ENCODE measurements at places on chromosomes 3 and 15.

DNA sequence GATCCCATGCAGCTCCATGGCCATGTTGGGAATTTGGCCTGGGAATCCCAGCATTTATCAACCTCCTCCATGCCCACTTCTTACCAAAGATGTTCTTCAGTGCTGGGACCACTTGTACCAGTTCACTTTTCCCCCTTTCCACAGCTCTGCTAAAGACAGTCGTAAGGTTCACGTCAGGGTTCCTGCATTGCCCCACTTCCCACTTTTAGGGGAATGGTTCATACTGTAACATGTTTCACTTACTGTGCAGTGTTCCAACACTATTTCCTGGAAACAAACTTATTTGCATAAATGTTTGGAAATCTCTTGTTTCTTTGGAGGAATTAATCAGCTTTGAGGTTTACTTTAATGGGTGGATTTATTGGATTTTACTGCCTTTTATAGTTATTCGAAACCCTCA is 17.0 kb downstream of the APH1B start:
- no peak for DNase-seq

DNA sequence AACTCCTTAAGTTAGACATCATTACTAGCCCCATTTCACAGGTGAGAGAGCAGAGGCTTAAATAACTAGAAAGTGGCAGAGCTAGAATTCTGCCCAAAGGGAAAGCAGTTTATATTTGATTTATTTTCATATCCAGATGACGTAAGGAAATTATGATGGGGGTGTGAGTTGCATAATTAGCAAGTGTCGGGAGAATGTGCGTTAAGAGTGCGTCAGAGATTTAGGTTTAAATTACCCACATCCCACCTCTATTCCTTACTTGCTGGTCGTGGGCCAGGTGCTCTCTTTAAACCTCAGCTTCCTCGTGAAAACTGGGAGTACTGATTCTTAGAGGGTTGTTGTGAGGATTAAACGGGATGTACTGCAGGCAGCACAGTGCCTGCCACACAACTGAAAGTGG is 32.3 kb downstream of the FSTL1 start:
- DNase-seq, result no peak

GRCh38 chr3:171566803-171567422 is 106.7 kb upstream of the TNIK start:
- DNase-seq, result no peak

DNA sequence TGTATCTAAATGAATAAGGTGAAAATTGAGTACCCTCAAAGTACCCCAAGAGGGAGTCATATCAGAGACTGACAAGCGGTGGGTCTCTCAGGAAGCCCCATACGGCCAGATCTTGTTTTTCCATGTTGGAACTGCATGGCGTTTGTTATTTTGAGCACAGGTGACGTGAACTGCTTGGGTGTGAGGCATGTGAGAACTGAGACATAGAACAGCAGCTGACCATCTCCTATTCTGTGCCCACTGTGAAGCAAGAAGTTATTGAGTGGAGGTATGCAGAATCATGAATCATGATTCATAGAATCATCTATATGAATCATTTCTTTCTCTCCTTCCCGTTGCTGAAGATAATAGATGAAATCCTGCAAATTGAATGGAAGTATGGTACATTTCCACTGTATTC is 4.6 kb downstream of the VPS8 start:
- DNase-seq, result no peak

DNA sequence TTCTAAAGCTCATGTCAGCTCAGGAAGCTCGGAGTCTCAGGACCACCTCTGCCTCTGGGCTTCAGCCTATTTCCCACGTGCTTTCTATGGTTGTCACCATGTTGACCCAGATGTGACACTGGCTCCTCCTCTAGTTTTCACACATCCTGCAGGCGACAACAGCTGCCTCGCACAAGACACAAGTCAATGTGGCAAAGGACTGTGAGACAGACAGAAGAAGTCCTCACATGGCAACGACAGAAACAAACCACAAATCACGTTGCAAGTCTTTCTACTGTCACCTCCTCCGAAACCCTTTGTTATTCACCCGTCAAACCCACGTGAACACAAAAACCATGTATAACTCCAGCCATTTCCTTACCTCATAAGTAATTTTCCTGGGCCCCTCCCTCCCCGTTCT is 194.5 kb downstream of the MEX3B start:
- no peak for DNase-seq

DNA sequence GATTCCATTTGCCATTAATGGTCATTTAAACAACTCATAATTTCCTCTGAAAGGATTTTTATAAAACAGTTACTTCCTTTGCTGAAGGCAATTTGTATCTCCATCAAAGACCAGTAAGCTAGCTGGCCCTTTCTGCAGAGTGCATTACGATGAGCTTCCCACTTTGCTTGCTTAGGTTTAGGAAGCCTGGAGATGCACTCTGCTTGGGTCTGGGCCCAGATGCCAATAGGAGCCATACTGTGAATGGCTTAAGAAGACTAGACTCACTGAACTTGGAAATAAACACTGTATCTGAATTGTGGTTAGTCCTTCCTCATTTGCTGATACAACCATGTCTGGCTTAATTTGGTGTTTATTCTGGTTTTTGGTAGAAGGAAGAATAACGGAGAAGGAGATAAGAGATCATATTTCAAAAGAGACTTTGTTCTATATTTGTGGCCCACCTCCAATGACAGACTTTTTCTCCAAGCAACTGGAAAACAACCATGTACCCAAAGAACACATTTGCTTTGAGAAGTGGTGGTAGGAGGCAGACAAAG is 38.1 kb downstream of the OXNAD1 start:
- DNase-seq, result no peak

GRCh38 chr3:172227340-172228035 is 188.1 kb downstream of the FNDC3B start:
- DNase-seq, result no peak

DNA sequence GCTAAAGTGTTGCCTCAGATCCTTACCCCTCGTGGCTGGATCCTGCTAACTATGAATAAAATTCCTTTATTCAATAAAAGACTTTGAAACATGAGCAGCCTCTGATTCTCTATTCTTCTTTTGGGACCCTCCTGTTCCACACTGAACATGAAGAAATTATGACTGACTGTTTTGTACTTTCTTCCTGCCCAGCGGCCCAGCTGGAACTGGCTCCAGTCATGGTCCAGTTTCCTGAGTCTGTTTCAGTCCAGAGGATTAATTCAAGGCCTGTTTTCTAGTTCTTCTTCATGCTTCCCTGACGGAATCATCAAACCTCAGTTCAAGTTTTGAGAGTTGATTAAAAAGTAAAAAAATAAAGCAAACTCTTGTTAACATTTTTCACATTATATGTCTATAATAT is 52.6 kb upstream of the CP start:
- DNase-seq, result no peak

DNA sequence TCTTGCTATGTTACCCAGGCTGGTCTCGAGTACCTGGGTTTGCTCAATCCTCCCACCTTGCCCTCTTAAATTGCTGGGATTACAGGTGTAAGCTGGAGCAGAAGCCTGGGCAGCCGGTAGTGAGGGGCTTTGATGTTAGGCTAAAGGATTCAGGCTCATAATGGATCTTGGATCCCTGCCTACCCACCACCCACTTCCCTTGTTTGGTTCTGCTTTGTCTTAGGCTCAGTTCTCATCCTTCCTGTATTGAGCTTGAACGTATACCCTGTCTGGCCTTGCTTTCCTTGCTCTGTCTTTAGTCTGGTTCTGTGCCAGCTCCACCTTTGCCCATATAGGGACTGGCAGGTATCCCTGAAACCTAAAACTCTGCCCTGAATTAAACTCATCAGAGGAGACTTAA is 1.7 kb downstream of the PPCDC start:
- no peak for DNase-seq

- DNase-seq, result no peak
Observed at GRCh38 chr3:50134367-50134766, 20.8 kb upstream of the SEMA3F start.

GRCh38 chr3:4271834-4272233 is 31.3 kb upstream of the SETMAR start:
- DNase-seq, result no peak

- no peak for DNase-seq
Observed at GRCh38 chr3:34619990-34620389, 821.6 kb downstream of the PDCD6IP start.

DNA sequence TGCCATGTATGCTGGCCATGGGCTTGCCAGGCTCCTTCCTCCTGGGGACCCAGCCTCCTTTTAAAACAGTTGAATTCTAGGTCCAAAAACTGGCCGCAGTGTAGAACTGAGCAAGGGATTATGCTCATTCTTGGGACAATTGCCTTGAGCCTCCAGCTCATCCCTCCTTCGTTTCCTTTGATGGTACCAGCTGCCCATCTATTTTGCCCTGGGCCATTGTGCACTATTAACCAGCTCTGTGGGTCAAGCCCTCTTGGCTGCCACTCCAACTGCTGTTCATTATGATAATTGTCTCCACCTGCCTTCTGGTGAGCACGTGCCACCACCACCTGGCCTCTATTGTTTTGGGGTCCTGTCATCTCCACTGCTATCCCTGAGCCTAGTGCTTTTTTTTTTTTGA is 75.8 kb upstream of the SYN2 start:
- no peak for DNase-seq

GRCh38 chr3:186060222-186060621 is 48.7 kb downstream of the ETV5 start:
- no peak for DNase-seq

DNA sequence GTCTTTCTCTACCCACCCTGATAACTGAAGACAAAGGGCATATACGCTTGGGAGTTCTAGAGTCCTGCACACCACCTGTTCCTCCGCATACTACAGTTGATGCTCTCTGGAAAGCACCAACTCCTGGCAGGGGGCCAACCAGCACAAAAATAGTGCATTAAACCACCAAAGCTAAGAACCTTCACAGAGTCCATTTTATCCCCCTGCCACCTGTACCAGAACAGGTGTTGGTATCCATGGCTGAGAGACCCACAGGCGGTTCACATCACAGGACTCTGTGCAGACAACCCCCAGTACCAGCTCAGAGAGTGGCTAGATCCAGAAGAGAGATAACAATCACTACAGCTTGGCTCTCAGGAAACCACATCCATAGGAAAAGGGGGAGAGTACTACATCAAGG is 114.4 kb upstream of the POU1F1 start:
- DNase-seq, result no peak

DNA sequence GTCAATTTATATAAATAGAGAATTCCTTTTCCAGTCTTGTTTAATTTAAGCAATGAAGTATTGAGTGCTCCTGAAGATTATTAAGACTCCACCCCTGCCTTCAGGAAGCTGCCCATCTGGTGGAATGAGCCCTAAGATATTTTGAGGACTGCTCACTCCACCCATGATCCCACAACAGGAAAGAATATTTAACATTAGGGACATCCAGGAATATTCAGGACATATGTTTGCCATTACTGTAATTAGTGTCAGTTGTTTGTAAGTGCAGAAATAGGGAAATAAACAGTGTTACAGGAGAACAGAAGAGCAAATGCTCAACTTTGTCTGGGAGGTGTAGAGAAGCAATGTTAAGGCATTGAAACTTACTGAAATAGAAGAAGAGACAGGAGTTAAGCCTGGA is 375.0 kb downstream of the ROBO2 start:
- no peak for DNase-seq

DNA sequence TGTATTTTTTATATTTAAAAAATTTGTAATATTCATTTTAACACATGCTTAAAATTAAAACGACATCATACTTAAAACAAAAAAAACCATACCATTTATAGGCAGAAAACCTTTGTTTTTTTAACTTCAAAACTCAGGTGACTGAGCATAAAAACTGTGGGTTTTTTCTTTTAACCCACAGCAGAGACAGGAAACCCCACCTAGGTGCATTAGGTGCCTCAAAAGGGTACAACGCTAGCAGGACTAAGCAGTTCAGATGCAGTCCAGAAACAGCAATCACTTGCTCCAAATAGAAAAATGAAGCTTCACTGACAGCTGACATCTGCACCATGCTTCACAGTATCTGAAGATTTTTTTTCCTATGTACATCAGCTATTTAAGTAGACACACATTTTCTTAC is 52.3 kb downstream of the GLB1 start:
- DNase-seq, result no peak

DNA sequence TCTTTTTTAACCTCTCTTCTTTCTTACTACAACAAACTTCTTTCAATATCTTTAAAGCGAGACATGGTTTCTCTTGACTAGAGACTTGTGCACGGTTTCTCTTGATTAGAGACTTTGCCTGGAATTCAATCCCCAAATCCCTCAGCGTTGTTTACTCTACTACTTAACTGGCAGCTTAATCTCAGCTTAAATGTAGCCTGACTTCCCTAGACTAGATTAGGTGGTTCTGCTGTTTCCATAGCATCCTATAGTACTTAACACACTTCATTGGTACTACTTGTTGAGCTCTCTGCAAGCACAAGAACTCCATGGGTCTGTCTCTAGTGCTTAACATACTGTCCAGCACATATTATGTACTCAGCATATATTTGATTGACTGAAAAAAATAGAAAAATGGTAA is 168.2 kb upstream of the GPR149 start:
- DNase-seq, result no peak

DNA sequence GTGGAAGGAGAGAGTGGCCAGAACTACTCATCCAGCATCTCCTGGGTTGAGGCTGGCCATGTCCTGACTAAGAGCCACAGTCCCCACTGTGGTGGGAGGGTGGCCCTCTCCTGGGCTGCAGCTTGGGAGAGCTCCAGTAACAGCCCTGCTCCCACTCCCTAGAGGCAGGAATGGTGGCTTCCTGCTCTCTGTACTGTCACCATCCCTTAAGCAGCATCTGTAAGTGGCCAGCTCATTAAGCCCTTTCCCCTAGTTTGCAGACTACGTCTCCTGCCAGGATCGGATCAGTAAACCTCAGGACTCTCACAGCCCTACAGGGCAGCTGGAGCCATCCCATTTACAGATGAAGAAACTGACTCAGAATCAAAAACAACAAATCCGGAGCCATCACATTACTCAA is 30.5 kb downstream of the DNAJB8 start:
- DNase-seq, result no peak
